ENCODE measurements at places on chromosomes 7 and 10. TPM values are rescaled to one million over a fixed set of nuclear protein-coding genes. Genes with fewer than 3 reads are reported as not detected.

WDR86 gene
- 40.6 TPM for total RNA-seq

POMZP3 gene
- total RNA-seq, result 9.7 TPM

HHEX gene
- total RNA-seq, result 7.2 TPM

MKX gene
- 0.96 TPM for total RNA-seq

LOXL4 gene
- total RNA-seq, result 1.4 TPM

AZGP1 gene
- not detected for total RNA-seq

CDC14C gene
- 0.07 TPM for total RNA-seq

CLDN12 gene
- total RNA-seq, result 38.6 TPM

SLC29A4 gene
- total RNA-seq, result 15.7 TPM

All from H7 (cell line).